Cardiac atrium fibroblast (primary cell): ENCODE measurements at places on chromosomes 5 and 9. TPM values are rescaled to one million over a fixed set of nuclear protein-coding genes. Genes with fewer than 3 reads are reported as not detected.

The MOB3B gene
- total RNA-seq = 0.16 and 0.18 TPM in 2 replicates

The GTF2H2C gene
- 16.6 and 20.6 TPM in 2 replicates for total RNA-seq

The CLPTM1L gene
- 90.1 and 181 TPM in 2 replicates for total RNA-seq

The TMEM141 gene
- total RNA-seq = 104 and 151 TPM in 2 replicates

The SLC46A2 gene
- not detected in 2 replicates for total RNA-seq

The FBXO38 gene
- total RNA-seq = 23.8 and 42.4 TPM in 2 replicates

The GFPT2 gene
- total RNA-seq = 57.0 and 80.7 TPM in 2 replicates

The MAMDC2 gene
- 2.0 and 8.7 TPM in 2 replicates for total RNA-seq

The CEL gene
- total RNA-seq = 0.16 and 0.36 TPM in 2 replicates

The RASGRF2 gene
- 0.18 and 1.3 TPM in 2 replicates for total RNA-seq

The EIF4E1B gene
- not detected in 2 replicates for total RNA-seq

The FBP1 gene
- total RNA-seq = not detected in 2 replicates

The ZFP2 gene
- total RNA-seq = under 0.01 and 0.18 TPM in 2 replicates

The GZMA gene
- not detected in 2 replicates for total RNA-seq

The SVEP1 gene
- 87.2 and 110 TPM in 2 replicates for total RNA-seq

The CNTNAP3B gene
- 4.5 and 8.5 TPM in 2 replicates for total RNA-seq

The FCN1 gene
- not detected in 2 replicates for total RNA-seq

The GADD45G gene
- 1.4 and 1.9 TPM in 2 replicates for total RNA-seq

The MCC gene
- 37.4 and 59.5 TPM in 2 replicates for total RNA-seq

The SPINK7 gene
- total RNA-seq = not detected in 2 replicates

The ADAMTS2 gene
- 157 and 162 TPM in 2 replicates for total RNA-seq

The ASTN2 gene
- 2.5 and 6.0 TPM in 2 replicates for total RNA-seq

The RAI14 gene
- total RNA-seq = 78.4 and 93.5 TPM in 2 replicates

The C9orf50 gene
- total RNA-seq = not detected in 2 replicates

The DDX41 gene
- total RNA-seq = 114 and 118 TPM in 2 replicates
